ENCODE measurements at places on chromosomes 5 and 9.

DNA sequence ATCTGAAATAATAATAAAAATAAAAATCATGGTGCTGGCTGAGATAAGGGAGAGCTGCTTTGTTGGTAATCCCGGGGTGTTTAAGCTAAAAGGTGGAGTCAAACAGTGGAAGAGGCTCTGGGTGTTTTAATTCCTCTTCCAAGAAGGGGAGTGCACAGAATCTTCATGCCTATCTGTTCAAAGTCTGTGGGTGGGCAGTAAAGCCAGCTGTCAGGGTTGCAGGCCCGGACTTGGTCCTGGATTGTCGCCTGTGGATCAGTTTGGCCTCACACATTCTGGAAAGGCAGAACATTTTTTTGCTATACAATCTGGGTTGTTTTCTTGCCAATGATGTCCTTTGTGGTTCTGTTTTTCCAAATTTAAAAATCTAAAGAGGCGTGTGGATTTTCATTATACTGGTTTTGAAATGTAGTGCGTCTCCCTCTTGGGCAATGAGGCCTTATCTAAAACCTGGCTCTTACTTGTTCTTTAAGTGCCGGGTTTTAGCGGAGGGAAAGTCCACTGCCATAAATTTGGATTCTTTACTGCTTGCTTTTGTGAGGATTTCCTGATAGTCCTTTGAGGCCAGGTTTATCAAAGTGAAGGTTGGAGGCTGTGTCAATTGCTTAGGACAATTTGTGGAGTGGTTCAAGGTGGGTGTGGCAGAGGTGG is 5.8 kb downstream of the ANKDD1B start:
- DNase-seq: no peak

- no peak for DNase-seq
Measured at GRCh38 chr9:122200960-122201595, 27.7 kb downstream of the LHX6 start.

- no peak for DNase-seq
Measured at GRCh38 chr9:6433410-6433809, 20.4 kb downstream of the UHRF2 start.

DNA sequence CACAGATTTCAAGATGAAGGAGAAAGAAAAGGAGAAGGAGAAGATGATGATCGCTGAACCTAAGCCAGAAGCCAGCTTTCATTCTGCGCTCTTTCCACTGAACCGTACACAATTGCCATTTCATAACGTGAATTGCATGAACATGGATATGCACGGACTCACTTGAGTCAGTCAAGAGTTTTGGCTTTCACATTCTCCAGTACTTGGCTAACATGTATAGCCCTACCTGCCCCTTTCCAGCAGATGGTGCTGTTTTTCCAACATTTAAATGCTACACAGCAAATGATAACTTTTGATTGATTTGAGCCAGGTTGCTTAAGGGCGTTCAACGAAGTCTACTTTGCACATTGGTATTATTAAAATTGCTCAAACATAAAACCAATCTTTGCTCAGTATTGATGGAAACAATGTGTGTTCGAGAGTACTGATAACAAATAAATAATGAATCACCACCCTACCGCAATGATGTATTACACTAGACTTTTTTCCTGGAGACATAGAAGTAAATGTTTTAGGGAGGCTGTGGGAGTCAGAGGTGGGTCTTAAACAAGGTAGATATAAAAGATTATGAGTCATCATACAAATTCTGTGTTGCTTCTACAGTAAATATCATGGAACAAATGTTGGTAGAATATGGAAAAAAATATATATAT is 196.4 kb downstream of the TRPM3 start:
- DNase-seq: no peak

DNA sequence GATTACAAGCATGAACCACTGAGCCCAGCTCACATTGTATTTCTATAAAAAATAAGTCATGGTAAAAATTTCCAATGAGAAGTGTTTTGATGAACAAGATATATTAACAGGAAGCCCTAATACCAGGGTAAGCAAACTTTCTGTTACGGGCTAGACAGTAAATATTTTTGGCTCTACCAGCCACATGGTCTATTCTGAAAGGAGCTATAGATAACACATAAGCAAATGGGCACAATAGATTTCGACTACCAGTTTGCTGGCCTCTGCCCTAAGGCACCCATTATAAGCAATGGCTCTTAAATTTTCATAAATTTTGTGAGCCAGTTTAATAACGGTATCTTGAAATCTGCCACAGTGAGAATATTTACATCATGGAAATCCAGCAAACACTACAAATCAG is 8.1 kb downstream of the UBQLN1 start:
- no peak for DNase-seq

GRCh38 chr9:4515958-4516375 is 25.7 kb downstream of the SLC1A1 start:
- DNase-seq: no peak

GRCh38 chr9:3733039-3733408 is 207.2 kb upstream of the RFX3 start:
- no peak for DNase-seq

DNA sequence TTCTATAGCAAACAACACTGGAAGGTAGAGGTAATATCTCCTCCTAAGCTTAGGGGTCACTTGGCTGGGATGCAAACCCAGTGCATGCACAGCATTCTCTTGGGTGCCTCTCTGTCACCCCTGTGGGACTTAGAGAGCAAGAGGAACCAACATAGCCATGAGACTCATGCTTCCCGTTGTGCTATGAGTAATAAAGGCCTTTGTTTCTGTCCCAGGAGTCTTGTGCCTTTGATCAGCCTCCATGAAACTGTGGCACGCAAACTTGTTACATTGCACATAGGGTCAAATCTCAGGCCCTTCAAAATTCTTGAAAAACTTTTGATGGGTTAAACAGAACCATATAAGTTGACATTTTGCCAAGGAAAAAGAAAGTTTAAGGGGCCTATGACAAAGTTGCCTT is 272.8 kb downstream of the TAF11L14 start:
- no peak for DNase-seq

GRCh38 chr5:90402521-90403255 is 6.9 kb downstream of the CETN3 start:
- no peak for DNase-seq

DNA sequence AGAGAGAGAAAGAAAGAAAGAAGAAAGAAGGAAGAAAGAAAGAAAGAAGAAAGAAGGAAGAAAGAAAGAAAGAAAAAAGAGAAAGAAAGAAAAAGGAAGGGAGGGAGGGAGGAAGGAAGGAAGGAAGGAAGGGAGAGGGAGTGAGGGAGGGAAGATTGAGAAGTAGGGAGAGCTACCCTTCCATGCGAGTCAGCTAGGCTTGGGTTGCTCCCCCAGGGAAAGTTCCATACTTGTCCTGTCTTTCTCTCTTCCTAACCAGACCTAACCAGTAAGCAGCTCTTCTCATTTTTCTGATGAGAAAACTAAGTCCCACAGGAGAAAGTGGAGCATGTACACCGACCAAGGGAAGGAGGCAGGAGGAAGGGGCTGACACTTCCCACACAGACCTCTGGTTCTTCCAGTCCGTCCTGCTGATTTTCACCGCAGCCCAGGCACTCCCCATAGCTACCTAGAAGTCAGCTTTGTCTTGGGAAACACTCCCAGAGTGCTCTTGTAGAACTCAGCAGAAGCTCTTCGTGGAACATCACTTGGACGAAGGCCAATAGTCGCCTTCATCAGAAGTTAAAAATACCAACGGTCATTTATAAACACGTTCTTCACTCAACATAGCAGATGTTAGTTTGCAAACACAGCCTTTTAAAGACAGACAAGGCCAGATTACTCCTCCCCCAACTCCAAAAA is 29.0 kb upstream of the ENTREP1 start:
- DNase-seq: no peak

DNA sequence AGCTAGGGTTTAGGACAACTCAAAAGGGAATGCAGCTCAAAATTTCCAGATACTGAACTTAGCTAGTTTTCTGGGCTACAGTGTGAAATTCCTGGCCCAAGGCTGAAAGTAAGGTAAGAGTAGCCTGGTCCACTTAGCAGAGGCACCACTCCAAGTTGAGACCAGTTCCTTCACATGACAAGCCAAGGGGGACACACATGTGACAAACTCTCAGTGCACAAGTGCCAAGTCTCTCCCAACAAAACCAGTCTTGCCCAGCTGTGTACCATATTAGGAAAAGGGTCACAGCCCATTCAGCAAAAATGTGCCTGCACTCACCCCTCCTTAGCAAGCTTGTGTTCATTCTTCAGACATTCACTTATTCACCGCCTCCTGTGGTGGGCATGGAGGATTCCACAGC is 27.8 kb downstream of the KLHL3 start:
- no peak for DNase-seq

GRCh38 chr9:132472199-132472598 is 62.2 kb downstream of the CFAP77 start:
- DNase-seq: no peak

GRCh38 chr5:29157975-29158374 is 2035.5 kb upstream of the CDH6 start:
- no peak for DNase-seq

DNA sequence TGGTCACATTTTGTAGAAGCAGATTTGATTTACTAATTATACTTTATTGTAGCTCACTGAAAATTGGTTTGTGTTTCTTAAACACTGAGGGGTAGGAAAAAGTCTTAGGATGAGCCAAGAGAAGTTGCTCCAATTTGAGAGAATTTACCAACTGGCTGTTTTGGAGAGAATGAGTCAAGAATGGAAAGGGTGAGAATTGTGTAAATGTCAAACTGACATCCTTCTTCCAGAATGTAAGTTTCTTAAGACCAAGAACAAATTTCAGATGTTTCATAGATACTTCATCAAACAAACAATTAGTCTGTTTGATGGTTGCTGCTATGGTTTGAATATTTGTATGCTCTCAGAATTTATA is 106.2 kb upstream of the TXNDC8 start:
- no peak for DNase-seq
